Esophagus mucosa (tissue), 1 donor: ENCODE measurements at places on chromosomes 3 and 15. TPM values are rescaled to one million over a fixed set of nuclear protein-coding genes. Genes with fewer than 3 reads are reported as not detected.

GRCh38 chr15:59723687-59724346 lies 34.7 kb upstream of the BNIP2 start:
- no peak for ATAC-seq

- no peak for ATAC-seq
Observed at GRCh38 chr3:183044547-183045229, 54.6 kb downstream of the MCCC1 start.

DNA sequence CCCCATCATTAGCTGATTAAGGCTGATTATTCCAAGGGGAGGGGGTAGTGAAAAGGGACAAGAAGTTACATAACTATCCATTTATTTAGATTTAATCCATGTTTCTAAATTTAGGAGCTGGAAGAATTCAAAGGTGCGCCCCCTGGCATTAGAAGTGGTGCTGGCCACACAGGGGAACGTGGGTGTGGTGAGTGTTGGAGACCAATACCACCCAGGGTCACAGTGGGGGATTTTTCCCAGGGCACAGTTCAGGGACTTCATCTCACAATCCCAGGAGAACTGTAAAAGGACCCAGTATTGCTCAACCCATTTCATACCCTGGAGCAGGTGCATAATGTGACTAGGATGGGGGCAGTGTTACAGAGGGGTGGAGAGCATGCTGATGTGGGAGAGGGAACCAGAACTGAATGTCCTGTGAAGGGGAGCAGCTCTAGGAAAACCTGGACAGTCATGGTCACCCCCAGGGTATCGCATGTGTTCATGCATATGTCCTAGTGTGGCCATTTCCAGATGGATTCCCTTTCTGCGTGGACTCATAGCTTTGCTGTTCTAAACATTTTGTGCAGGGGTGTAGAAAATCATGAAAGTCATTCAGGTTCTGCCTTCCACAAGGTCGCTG lies 110.3 kb downstream of the LSM3 start:
- no peak for ATAC-seq

GRCh38 chr3:72210261-72210660 lies 425.3 kb upstream of the PROK2 start:
- ATAC-seq = no peak

GRCh38 chr3:140712301-140712700 lies 34.4 kb downstream of the TRIM42 start:
- ATAC-seq = no peak

- peak; percentile 41 for ATAC-seq
Observed at GRCh38 chr3:72152551-72153476, 367.9 kb upstream of the PROK2 start.

- ATAC-seq = no peak
Observed at GRCh38 chr3:188978421-188979171, 193.2 kb upstream of the TPRG1 start.

Gene PPP1R14D
- total RNA-seq = not detected

Gene FAM174B
- total RNA-seq = 4.3 TPM

Gene CSTA
- total RNA-seq = 2,321 TPM
